ENCODE measurements at places on chromosomes 16 and 17.

GRCh38 chr17:42472709-42473521, 14.2 kb downstream of the ATP6V0A1 start:
- no peak for DNase-seq

DNA sequence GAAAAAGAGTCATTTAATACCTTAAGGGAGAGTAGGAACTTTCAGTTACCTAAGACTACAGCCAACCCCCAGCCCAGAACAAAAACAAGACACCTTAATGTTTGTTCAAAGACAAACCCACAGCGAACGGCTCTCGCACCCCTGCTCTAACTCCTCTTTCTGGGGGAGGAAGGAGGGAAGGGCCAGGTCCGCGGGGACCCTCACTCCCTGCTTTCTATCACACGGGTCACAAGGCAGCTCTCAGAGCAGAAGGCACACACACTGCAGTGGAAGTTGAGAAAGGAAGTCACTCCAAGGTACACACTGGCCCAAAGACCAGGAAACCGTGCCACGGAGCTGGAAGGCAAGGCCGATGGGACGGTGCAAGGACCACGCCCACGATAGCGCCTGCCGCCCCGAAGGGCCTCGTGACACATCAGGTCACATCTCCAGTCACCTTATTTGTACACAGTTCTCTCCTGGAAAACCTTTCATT, 10.0 kb downstream of the LITAFD start:
- DNase-seq = no peak

DNA sequence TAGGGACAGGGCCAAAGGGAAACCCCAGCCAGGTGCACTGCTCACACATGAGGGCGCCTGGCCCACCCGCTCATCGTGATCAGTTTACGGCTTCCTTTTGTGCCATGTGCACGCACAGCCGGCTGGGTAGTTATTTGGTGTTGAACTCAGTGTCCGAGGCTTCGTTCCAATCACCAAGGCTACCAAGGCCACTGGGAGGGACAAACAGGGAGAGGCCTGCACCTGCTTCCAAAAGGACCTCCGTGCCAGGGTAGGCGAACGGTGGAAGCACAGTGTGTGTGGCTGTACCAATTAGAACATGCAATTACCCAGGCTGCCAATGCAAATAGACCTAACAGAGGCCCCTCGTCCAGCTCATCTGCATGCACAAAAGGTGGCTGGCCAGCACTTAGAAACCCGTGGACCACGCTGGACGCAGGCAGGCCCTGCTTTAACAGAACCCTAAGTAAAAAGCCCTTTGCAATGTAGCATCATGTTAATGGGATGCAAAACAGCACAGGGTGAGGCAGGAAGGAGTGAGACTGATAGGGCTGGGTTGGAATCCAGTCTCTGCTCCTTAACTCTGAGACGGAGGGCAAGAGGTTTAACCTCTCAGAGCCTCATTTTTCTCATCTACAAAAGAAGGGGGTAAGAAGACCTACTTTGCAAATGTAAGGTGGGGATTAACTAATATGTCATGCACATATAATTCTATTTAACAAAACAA, 204.0 kb downstream of the XYLT1 start:
- DNase-seq = no peak

DNA sequence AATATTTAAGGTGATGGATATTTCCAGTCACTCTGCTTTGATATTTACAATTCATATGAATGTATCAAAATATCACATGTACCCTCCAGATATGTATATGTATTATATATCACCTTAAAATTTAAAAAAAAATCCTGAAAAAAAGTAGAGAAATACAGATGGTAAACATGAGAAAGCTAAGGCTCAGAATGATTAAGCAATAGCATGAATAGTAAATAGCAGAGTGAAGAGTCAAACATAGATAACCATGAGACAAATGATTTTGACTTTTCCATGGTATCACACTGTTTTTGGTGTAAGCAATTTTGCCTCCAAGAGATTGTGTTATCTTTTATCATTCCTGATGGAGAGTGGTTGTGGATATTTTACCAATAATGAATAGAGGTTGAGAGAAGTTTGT, 868.8 kb downstream of the CDH11 start:
- no peak for DNase-seq

DNA sequence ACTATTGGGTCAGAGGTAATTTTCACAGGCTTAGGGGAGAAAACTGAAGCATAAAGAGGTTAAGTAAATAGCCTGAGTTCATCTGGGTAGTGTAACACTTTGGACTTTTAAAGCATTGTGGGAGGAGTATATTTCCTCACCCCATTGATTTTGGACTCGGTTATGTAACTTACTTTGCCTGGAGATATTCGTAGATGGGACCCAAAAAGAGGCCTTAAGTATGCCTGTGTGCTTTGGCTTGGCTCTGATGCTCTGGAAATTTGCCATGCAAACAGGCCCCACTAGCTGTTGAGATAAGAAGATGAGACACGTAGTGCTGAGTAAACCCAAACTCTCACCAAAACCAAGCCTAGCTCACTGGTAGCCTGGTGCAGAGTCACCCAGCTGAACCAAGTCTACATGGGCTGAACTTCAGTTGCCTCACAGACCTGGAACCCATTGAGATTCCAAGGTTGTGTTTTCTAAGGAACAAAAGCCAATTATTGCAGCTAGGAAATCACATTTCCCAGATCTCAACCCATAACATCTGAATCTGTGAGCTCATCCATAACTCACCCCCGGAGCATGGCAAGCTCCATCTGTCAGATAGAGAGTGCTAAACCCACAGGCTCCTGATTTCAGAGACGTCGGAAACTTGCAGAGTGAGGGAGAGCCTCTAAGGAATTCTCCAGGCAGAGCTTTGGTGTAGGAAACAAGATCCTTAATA, 536.0 kb upstream of the C16orf82 start:
- DNase-seq = no peak

GRCh38 chr17:65888649-65889048, 303.3 kb downstream of the CEP112 start:
- DNase-seq = no peak

GRCh38 chr16:50474138-50474537, 74.1 kb upstream of the NKD1 start:
- no peak for DNase-seq

- DNase-seq = no peak
Measured at GRCh38 chr16:71700831-71701230, 23.7 kb downstream of the PHLPP2 start.

GRCh38 chr17:7656958-7657609, 6.4 kb downstream of the ATP1B2 start:
- DNase-seq = no peak

DNA sequence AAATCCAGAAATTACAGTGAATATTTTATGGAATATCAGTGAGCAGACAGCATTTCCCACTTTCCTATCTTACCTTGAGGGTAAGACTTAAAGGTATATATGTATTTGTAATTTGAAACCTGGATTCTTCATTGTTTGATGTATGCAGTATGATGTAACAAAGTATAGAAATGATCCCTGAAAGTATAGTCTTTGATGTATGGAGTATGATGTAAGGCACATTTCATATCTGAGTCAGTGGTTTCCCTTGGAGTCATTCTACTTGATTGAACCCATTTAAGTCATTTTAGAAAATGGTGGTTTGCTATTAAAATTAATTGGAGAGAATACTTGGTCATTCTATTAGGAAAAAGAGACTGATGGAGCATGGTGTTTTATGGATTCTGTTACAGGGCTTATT, 10.1 kb downstream of the AMZ2 start:
- DNase-seq = no peak

DNA sequence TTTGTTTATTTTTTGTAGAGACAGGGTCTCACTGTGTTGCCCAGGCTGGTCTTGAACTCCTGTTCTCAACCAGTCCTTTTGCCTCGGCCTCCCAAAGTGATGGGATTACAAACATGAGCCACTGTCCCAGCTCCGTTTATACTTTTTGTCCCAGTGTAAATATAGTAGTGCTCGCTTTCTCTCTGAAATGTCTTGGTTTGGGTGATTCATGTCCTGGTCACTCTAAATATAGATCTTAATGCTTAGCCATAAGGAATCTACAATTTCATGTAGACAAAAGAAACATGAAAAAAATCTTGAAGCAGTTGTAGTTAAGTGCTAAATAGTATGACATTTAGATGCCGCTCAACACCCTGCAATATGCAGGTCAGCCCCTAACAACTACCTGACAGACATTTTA, 126.9 kb downstream of the KATNIP start:
- DNase-seq = no peak

GRCh38 chr16:2032285-2033056, 5.8 kb downstream of the NHERF2 start:
- DNase-seq = no peak

DNA sequence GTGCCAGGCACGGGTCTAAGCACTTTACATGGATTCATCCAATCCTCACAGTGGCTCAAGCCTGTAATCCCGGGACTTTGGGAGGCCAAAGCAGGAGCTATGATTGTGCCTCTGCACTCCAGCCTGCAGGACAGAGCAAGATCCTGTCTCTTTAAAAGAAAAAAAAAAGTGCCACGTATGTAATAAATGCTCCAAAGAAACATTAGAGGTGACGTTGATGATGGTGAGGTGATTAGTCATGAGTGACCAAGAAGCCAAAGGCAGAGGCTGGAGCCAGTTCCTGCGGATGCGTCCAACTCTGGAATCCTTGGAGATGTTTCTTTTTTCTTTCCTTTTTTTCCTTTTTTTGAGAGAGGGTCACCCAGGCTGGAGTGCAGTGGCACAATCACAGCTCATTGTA, 59.4 kb upstream of the SIAH1 start:
- DNase-seq = no peak

DNA sequence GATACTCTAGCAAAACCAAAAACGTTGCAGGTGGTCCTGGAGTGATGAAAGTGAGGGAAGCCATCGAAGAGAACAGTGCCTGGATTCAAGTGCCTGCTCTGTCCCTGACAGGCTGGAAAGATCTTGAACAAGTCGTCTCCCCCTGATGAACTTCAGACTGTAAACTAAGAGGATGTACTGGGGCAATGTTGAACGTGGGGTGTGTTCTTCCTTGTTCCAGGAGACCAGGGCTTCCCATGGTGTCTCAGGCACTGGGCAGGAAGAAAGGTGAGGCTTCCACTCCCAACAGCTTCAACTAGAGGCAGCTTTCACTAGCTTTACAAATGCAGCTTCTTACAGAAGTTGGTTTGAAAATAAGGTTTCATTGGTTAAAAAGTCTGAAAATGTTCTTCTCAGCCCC, 21.4 kb upstream of the NF1 start:
- no peak for DNase-seq

GRCh38 chr16:6926341-6926740, 406.3 kb upstream of the RBFOX1 start:
- DNase-seq = no peak

DNA sequence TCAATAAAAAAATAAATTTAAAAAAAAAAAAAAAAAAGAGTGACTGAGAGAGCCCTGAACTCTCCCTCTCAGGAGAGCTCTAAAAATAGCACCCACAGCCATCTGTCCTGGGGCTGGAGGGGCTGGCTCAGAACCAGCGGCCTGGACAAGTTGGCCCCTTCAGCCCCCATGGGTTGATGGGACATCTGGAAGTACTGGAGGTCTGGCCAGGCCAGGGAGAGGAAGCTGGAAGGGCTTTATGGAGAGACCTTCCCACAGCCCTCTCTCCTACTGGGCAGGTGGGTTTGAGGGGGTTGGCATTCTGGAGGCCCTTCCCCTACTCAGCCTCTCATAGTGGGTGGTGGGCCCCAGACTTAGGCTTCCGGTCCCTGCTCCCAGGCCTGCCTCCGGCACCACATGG, 93.7 kb upstream of the TMEM97 start:
- no peak for DNase-seq

DNA sequence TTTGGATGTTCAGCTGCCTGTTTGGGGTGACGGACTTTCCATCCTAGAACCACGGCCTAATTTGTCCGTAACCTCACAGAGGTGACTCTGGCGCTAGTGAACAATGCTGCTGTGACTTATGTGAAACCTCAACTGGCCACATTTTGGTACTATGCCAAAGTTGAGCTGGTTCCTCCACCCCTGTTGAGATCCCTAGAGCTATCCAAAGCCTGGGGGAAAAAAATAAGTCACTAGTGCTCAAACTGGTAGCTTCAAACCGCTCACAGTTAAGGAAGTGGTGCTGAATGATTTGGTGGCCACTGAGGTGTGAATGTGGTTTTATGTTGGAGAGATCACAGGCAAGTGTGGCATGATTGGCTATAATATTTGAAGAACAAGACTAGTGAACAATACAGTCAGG, 11.3 kb upstream of the TUBG2 start:
- DNase-seq = no peak
